NCI-H1436 treated with DMSO at 0.1 percent for 48 hours (cell line): ENCODE measurements at places on chromosomes 11 and 22.

DNA sequence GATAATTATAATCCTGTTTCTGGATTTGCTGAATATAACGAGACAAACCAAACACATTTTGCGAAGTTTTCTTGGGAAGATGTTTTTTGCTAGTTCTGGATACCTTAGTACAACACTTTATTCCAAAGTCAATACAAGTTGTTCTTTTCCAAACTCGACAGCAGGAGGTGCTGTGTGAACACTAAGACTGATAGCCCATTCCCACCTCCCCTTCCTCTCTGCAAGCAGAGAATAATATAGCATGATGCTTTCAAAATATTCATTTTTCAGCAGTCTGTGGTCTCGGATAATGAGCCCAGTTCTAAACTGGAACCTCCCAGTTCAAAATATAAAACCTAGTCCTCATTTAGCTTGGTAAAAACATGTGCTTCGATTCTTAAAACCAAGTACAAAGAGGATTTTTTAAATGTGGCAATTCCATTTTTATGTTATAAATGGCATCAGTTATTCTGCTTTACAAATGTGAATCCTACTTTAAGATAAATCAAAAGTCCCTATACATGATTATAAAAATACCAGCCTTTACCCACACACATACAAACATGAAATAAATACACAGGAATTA is 129.1 kb downstream of the DCDC1 start:
- DNase-seq, result no peak

DNA sequence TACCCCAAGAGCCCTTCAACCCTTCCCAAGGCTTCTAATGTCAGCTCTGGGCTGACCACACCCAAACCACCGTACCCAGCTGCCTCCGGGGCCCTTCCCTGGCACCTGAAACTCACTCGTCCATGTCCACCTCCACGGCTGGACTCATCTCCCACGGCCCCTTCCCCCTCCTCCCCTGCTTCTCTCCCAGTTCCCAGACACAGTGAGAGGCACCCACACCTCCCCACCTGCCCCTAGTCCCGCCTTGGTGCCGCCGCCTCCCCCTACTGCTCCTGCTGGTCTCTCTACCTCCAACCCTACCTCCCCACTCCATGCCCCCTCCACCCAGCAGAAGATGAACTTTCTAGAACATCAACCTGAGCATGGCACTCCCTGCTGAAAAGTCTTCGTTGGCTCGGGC is 39.5 kb downstream of the ELFN2 start:
- DNase-seq, result no peak

- no peak for DNase-seq
Observed at GRCh38 chr11:71425860-71426259, 22.3 kb downstream of the DHCR7 start.

DNA sequence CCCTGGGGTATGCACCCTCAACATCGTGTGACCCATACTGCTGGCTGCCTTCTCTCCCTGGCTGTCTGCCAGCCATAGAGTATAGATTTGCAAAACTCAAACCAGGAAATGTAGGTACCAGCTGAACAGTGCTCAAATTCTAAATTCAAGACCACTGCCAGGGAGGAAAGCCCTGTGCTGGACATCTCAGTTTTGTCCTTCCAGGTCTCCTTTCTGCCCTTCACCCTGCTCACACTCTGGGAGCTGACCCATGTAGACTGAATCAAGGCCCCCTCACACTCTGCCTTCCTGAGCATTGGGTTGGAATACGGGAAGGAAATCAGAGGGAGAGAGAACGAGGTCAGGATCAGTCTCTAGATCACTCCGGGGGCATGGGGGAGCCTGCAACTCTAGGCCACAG is 12.4 kb upstream of the DRD2 start:
- no peak for DNase-seq

GRCh38 chr22:19271856-19272535 is 19.5 kb downstream of the CLTCL1 start:
- no peak for DNase-seq

GRCh38 chr22:50071432-50072166 is 13.5 kb upstream of the TTLL8 start:
- no peak for DNase-seq

- no peak for DNase-seq
Observed at GRCh38 chr11:70365544-70365927, 32.8 kb upstream of the CTTN start.

GRCh38 chr11:32586576-32587190 is 3.1 kb downstream of the EIF3M start:
- DNase-seq, result no peak

DNA sequence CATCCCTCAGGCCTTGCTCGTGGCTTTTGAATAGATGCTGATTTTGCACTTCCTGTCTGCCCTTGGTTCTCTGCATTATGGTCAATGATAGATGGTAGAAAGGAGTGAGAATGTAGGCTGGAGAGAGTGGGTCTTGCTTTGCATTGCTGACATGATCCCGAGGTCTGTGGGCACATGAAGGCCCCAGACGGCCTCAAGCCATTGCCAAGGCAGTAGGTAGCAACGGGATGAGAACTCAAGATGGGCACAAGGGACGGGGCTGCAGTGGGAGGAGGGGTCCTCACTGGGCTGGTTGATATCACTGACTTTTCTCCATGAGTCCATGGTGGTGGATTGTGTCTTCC is 54.0 kb downstream of the GAB4 start:
- no peak for DNase-seq

- DNase-seq, result no peak
Observed at GRCh38 chr11:73260127-73260457, 12.0 kb upstream of the P2RY6 start.

DNA sequence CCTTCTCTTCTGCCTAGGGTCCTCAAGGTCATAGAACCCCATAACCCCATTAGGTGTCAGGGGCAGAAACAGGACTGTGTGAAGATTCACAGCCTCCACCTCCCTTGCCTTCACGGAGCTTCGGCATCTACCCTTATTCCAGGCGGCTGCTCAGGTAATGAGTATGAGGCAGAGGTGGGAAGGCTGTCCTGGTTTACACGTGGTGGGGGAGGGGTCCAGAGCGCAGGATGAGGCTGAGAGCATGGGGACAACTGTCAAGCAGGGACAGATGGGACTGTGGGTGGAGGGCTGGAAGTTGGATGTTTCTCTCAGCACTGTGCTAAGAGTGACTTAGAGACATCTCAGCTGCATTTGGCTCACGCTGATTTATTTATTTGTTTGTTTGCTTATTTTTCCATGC is 4.3 kb upstream of the RAD9A start:
- DNase-seq, result no peak

DNA sequence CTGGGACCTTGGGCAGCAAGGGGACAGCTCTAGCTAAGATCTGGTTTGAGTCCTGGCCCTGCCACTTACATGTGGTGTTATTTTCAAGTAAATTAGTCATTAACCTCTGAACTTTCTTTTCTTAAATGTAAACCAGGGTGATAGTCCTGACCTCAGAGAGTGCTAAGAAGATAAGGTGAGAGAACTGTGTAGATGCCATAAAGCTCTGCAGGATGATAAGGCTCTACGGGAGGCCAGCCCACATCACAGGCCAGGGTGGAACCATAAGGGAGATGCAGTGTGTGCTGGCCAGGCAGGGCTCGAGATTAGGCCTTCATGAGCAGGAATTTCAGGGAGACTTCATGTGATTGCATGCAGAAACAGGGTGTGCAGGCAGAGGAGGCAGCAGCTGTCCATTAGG is 24.2 kb downstream of the NECTIN1 start:
- no peak for DNase-seq

- DNase-seq, result no peak
Observed at GRCh38 chr11:32947978-32948377, 55.4 kb downstream of the QSER1 start.

- DNase-seq, result no peak
Observed at GRCh38 chr11:107196732-107197131, 178.5 kb upstream of the GUCY1A2 start.

DNA sequence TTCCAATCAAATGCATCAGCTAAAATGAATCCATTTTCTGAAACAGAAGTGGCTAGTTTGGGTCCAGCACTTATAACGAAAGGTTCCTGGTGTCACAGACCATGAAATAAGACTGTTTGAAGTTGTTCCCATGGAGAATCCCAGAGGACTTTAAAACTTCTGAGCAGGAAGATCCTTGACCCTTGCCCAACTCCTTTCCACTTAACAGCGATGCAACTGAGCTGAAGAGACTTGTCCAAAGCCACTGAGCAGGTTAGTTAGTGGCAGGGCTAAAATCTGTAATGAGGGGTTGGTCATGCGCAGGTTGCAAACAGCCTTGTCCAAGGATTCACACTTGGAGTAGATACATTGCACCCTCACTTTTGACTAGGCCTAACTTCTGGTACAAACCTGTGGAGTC is 1.3 kb downstream of the RAB38 start:
- DNase-seq, result no peak

DNA sequence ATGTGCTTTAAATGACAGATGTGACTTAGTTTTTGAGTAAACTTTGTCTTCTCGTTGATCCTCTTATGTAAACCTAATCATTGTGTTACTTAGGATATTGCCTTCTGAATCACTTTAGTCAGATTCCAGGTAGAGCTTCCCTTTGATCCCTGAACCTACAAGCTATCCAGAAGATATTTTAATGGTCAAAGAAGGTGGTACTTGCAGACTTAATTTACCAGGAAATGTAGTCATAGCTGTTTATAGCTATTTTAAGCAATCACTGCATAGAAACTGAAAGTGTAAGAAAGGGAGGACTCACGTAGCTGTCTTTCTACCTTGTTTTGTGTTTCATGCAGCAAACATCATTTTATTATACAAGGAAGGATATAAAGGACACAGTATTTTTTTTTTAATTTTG is 189.5 kb downstream of the DDX10 start:
- no peak for DNase-seq

GRCh38 chr22:32005453-32005852 is 37.6 kb upstream of the SLC5A1 start:
- DNase-seq, result no peak

- no peak for DNase-seq
Observed at GRCh38 chr11:76617553-76618265, 52.8 kb downstream of the LRRC32 start.

GRCh38 chr22:32579529-32580220 is 105.1 kb downstream of the FBXO7 start:
- no peak for DNase-seq

DNA sequence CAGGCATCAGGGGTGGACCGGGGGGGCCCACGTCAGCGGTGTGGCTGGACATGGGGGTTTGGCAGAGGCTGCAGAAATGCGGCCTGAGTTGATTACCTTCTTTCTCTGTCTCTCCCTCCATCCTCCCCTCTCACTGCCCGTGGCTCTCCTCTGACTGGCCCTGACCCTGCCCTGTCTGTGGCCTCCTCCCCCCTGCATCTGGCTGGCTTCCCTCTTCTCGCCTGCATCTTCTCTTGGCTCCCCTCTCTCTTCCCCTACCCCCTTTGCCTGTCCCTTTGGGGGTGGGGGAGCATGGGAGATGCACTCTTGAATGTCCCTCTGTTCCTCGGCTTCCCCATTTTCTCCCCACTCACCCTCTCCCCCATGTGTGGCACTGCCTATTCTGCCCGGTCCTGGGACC is 23.9 kb upstream of the TAB1 start:
- DNase-seq, result no peak

GRCh38 chr22:38964989-38965388 is 7.6 kb downstream of the APOBEC3A start:
- DNase-seq, result no peak

DNA sequence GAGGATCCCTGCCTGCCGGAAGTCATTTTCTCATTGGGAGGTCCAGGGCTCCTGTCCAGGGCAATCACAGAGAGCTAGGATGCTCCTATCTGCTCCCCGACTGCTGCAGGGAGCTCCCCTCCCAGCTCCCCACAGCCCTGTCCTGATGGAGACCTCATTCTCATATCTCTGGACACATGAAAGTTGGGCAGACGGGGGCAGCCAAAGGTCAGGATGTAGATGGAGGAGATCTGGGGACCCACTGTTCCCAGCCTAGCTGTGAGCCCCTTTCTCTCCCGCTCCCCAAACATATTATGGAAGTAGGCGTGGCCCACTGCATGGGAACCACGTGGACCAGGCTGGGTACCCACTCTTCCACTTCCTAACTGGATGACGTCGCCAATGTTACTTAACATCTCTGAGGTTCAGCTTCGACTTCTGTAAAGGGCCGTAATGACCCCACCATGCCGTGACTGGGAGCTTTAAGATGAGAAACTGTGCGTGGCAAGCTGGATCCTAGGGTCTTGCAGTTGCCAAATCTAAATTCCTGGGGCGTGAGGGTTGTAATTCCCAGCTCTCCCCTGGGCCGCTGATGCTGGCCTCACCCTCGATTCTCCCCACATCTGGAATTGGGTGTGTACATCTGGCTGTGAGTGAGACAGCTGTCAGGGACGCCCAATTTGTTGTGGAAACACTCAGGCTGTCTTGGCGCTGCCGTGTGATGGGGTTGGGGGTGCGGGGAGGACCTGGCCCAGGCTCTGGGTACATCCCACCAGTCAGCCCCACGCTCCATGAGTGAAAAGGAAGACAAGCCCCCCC is 1.8 kb downstream of the CDC42EP2 start:
- no peak for DNase-seq

DNA sequence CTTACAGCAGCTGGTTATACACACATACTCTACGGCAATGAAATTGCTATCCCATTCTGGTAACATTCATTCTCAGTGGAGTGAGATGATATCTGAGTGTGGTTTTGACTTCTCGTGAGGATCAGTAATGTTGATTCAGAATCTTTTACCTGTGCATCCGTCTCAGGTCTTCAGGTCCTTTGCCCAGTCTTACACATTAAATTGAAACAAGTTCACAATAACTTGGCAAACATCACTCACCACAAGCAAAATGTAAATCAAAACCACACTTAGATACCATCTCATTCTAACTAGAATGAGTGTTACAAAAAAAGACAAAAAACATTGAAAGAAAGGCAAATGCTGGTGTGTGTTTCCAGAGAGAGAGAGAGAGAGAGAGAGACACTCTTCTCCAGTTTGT is 14.0 kb downstream of the RGL4 start:
- DNase-seq, result no peak

GRCh38 chr11:8292351-8292750 is 28.7 kb upstream of the LMO1 start:
- no peak for DNase-seq

- DNase-seq, result no peak
Observed at GRCh38 chr11:19244084-19244483, 3.3 kb upstream of the E2F8 start.

DNA sequence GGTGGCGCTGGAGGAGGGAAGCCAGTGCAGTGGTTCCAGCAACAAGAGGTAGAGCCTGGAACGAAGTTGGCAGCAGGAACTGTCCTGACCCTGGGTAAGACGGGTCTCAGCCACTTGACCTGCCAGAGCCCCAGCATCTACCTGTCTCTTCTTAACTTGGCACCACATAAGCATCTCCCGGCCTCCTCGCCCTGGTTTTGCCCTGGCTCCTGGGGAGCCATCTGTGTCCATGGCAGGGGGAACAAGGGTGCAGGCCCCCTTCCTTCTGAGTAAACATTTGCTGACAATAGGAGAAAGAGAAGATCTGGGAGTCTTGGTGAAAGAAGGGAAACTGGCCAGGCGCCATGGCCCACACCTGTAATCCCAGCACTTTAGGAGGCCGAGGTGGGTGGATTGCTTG is 12.8 kb downstream of the P2RY2 start:
- DNase-seq, result no peak

DNA sequence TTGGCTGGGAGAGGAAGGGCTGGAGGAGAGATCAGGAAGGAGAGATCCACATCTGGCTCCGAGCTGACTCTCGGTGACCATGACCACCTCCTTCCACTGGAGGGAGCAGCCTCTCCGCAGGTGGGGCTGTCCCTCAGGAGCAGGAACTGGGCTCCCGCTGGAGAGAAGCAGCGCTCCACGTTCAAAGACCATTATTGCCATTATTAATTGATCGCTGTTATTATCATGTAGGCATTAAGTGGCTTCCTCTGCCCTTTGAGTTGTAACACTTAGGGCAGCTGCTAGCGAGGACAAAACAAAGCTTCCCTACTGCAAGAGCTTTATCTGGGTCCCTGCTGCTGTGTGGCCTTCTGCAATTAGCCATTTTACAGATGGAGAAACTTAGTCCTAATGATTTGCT is 251.9 kb downstream of the ST3GAL4 start:
- no peak for DNase-seq
